ENCODE measurements at places on chromosomes 4 and X. TPM values are rescaled to one million over a fixed set of nuclear protein-coding genes. Genes with fewer than 3 reads are reported as not detected.

GRCh38 chr4:71221510-71222466 is 117.0 kb upstream of the SLC4A4 start:
- H3K4me3 ChIP-seq, result no peak overlapping the region
- no peaks in the 10 kb centered on the region for H3K27me3 ChIP-seq
- no peak for DNase-seq
- H3K36me3 ChIP-seq, result peaks cover 3% of the 10 kb centered on the region
- no peak overlapping the region for H3K27ac ChIP-seq

GRCh38 chr4:40182001-40182400 is 14.8 kb upstream of the RHOH start:
- H3K36me3 ChIP-seq, result no peaks in the 10 kb centered on the region
- H3K4me3 ChIP-seq, result no peak overlapping the region
- peaks cover 5% of the 10 kb centered on the region for H3K4me1 ChIP-seq
- no peak overlapping the region for H3K27ac ChIP-seq
- no peak for DNase-seq

GRCh38 chrX:44020693-44021092 is 47.5 kb upstream of the NDP start:
- no peaks in the 10 kb centered on the region for H3K4me1 ChIP-seq
- no peak for DNase-seq
- H3K27ac ChIP-seq, result no peak overlapping the region
- no peak overlapping the region for H3K4me3 ChIP-seq
- no peaks in the 10 kb centered on the region for H3K27me3 ChIP-seq

DNA sequence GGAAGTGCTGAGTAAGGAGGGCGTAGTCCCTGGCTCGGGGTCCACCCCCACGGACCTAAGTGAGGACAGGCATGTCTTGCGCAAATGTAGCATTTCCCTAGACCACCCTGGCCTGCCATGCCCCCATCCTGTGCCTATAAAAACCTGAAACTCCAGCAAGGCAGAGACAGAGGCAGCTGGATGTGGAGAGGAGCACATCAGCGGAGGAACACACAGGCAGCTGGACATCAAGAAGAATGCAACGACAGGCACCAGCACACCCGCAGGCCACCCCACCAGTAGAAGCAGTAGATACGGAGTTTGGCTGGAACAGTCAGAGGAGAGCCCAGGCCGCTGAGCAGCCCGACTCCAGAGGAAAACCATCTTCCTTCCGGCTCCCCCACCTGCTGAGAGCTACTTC is 345.9 kb downstream of the FSTL5 start:
- H3K4me1 ChIP-seq, result no peaks in the 10 kb centered on the region
- DNase-seq, result no peak
- H3K36me3 ChIP-seq, result peaks cover 2% of the 10 kb centered on the region

GRCh38 chrX:33339219-33339618 is 127.9 kb upstream of the DMD start:
- H3K4me3 ChIP-seq, result no peak overlapping the region
- H3K27ac ChIP-seq, result no peak overlapping the region

ANTXR2 gene
- total RNA-seq, result 36.7 TPM

WNK3 gene
- 30.7 TPM for total RNA-seq

GRCh38 chr4:77104791-77105540 is 29.2 kb upstream of the CCNI start:
- H3K4me1 ChIP-seq, result no peaks in the 10 kb centered on the region
- no peak overlapping the region for H3K27ac ChIP-seq
- no peak for DNase-seq
- no peaks in the 10 kb centered on the region for H3K27me3 ChIP-seq
- H3K36me3 ChIP-seq, result no peaks in the 10 kb centered on the region
- H3K4me3 ChIP-seq, result no peak overlapping the region

- no peak overlapping the region for H3K4me3 ChIP-seq
- DNase-seq, result no peak
- peaks cover 13% of the 10 kb centered on the region for H3K4me1 ChIP-seq
- no peaks in the 10 kb centered on the region for H3K27me3 ChIP-seq
- no peaks in the 10 kb centered on the region for H3K36me3 ChIP-seq
Measured at GRCh38 chr4:158197194-158197776, 13.0 kb upstream of the TMEM144 start.

DNA sequence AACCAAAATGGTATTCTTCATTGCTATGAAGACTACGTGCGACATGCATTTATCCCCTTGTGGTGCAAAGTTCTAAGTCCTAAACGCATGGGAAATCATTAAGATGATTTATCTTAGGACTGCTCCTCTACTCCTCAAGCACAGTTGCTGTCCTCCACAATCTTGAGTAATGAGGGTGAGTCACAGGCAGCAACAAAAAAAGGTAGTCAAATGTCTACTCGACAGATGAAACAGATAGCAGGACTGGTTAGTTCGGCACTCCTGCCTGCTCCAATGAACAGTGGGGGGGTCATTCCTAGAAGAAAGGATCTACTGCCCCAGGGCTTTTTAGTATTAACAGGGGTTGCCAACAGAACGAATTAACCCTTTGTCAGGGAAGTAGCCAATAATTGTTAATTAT is 233.7 kb upstream of the FGF13 start:
- H3K27ac ChIP-seq, result no peak overlapping the region
- H3K4me3 ChIP-seq, result no peak overlapping the region
- peaks cover 7% of the 10 kb centered on the region for H3K36me3 ChIP-seq
- DNase-seq, result no peak

GRCh38 chrX:110733166-110733565 is 62.5 kb downstream of the CHRDL1 start:
- no peak overlapping the region for H3K4me3 ChIP-seq
- no peaks in the 10 kb centered on the region for H3K36me3 ChIP-seq
- H3K27me3 ChIP-seq, result no peaks in the 10 kb centered on the region
- H3K27ac ChIP-seq, result no peak overlapping the region

DNA sequence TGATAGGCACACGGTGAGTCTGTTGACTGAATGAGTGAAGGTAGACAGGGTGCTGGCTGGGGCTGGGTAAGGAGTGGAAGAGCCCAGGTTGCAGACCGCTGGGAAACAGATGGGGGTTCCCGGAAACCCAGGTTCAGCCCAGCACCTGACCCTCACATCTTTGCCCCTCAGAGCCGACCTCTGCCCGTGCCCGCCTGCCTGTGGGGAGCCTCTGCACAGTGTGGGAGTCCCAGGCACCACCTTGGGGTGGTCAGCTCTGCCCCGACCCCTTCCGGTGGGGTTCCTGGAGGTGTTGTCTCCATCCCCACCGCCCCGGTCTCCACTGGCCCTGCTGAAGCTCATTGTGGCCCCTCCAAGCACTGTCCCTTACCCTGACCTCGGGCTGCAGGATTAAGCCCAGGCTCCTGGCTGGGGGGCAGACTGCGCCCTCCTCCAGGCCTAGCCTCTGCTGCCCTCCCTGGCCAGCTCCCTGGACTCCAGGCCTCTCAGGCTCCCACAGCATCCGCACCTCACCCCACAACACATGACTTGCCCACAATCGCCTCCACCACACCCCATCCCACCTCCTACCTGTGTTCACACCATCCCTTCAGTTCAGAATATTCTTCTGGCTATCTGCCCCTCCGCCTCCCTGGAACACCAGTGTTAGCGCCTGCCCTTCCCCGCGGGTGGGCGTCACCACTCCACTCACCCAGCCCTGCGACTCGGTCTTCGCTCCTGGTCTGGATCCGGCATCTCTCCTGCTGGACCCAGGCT is 21.4 kb downstream of the HMX1 start:
- no peaks in the 10 kb centered on the region for H3K4me1 ChIP-seq
- peaks cover 77% of the 10 kb centered on the region for H3K27me3 ChIP-seq
- H3K4me3 ChIP-seq, result no peak overlapping the region

TCEAL8 gene
- 61.2 TPM for total RNA-seq

- peaks cover 3% of the 10 kb centered on the region for H3K4me1 ChIP-seq
- no peak overlapping the region for H3K27ac ChIP-seq
- peaks cover 15% of the 10 kb centered on the region for H3K36me3 ChIP-seq
- DNase-seq, result no peak
- H3K27me3 ChIP-seq, result no peaks in the 10 kb centered on the region
Measured at GRCh38 chrX:75603833-75604232, 81.0 kb upstream of the ZDHHC15 start.

GRCh38 chr4:177706916-177707315 is 264.7 kb upstream of the AGA start:
- no peak overlapping the region for H3K27ac ChIP-seq
- H3K4me3 ChIP-seq, result no peak overlapping the region
- no peaks in the 10 kb centered on the region for H3K4me1 ChIP-seq
- no peak for DNase-seq
- no peaks in the 10 kb centered on the region for H3K36me3 ChIP-seq

PARM1 gene
- 0.73 TPM for total RNA-seq

DNA sequence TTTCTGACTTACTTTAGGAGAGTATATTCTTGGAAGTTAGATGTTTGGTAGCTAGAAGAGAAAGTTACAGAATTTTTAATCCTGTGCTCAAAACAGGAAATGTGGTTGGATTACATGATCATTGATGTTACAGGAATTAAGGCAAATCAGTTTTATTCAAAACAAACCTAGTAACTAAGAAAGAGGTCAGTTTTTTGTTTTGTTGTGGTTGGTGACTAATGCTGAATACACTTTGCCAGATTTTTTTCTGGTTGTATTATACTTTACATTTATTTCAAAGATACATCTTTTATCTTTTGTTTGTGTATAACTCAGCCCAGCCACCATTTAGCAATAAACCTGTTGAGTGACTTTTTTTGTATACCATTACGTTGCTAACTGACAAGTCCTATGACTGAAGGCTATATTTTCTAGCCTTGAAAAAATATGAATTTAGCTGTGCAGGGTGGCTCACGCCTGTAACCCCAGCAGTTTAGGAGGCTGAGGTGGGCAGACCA is 116.7 kb downstream of the KLHL8 start:
- no peak overlapping the region for H3K27ac ChIP-seq
- H3K36me3 ChIP-seq, result peaks cover 5% of the 10 kb centered on the region
- H3K4me1 ChIP-seq, result peaks cover 17% of the 10 kb centered on the region
- H3K27me3 ChIP-seq, result no peaks in the 10 kb centered on the region

DNA sequence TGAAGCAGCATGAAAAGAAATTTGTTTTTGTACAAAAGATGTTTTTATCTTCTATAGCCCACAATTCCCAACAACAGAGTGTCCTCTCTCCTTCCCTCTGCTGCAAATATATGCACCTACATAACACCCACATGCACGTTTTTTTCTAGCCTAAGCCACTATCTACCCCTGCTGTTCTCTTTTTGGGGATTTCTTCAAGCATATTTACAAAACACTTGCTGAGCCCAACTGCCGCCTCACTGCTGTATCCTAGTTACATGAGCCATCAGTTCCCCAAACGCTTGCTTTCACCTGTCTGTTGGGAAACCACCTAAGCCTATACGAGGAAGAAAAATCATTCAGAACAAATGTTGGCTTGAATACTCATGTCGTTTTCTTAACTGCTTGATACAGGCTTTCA is 127.2 kb downstream of the CHRNA9 start:
- no peaks in the 10 kb centered on the region for H3K27me3 ChIP-seq
- no peak for DNase-seq
- no peak overlapping the region for H3K27ac ChIP-seq
- no peak overlapping the region for H3K4me3 ChIP-seq

- no peaks in the 10 kb centered on the region for H3K27me3 ChIP-seq
- no peak for DNase-seq
- H3K4me3 ChIP-seq, result no peak overlapping the region
Measured at GRCh38 chr4:136390824-136391223, 1141.5 kb downstream of the PCDH18 start.

- no peak within 1 kb of the TSS for H3K4me3 ChIP-seq
- no peaks in the 10 kb centered on the region for H3K27me3 ChIP-seq
- H3K27ac ChIP-seq, result no peak within 1 kb of the TSS
Measured at GRCh38 chrX:71618303-71618721, at the start of gene CXCR3. TSS of gene CXCR3 (minus strand) at chrX:71618511. CDS start at chrX:71618449, 62 bp downstream.

DNA sequence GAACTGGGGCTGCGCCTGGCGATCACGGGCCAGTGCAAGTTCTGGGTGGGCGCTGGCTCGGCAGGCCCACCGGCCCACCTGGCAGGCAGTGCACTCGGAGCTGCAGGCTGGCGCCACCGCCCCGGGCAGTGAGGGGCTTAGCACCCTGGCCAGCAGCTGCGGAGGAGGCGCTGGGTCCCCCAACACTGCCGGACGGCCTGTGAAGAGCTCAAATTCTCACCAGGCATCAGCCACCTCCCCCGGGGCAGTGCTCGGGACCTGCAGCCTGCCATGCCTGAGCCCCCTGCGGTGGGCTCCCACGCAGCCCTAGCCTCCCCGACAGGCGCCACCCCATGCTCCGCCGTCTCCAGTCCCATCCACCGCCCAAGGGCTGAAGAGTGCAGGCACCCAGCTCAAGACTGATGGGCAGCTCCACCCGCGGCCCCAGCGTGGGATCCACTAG is 7.1 kb upstream of the ZNF330 start:
- no peak for DNase-seq
- no peak overlapping the region for H3K4me3 ChIP-seq
- H3K27ac ChIP-seq, result no peak overlapping the region
- no peaks in the 10 kb centered on the region for H3K36me3 ChIP-seq
- no peaks in the 10 kb centered on the region for H3K27me3 ChIP-seq

DNA sequence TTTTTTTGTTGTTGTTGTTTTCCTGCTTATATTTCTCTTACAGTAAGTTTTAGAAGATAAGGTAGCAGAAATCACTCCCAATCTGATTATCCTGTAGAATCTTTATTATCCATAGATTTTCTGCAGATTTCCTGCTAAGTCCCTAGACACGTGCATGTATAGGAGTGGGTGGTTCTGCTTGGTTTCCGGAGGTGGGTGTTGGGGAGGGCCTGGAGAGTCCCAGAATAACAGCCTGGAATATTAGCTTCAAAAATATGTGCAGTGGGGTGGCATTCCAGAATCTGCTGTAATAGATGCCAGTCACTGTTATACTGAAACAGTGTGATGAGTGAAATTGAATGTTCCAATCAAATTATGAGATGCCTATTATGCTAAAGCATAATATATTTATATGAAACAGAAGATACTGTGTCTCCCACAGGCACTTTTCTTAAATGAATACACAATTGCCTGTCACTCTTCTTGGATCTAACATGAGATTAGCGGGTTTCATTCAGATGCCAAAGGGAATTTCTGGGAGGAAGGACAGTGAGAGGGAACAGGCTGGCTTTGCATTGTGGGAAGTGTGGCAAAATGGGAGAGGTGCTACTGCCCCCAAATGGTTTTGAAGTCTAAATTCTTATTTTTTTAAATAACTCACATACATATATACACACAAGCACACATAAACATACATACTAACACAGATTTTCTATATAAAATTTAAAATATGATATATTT is 37.6 kb downstream of the C4orf50 start:
- no peak overlapping the region for H3K27ac ChIP-seq
- no peaks in the 10 kb centered on the region for H3K36me3 ChIP-seq
- H3K27me3 ChIP-seq, result peaks cover 47% of the 10 kb centered on the region
- H3K4me1 ChIP-seq, result no peaks in the 10 kb centered on the region
- no peak overlapping the region for H3K4me3 ChIP-seq

DNA sequence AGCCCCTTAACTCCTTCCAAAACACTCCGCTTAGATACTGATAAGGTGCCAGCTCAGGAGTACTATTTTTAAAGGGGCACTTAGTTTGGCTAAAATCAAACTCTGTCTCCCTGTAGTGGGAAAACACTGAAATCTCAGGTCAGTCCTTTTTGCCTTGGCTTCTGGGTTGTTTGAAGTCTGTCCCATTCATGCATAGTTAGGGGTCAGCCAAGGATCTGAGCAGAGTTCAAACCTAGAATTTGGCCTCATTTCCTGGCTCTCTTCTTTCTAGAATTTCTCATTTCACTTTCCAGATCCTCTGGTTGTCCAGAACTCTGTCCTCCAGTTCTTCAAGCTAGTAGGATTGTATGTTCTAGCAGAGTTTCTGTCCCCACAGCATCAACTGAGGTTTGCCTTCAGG is 31.5 kb downstream of the NAT8L start:
- no peaks in the 10 kb centered on the region for H3K27me3 ChIP-seq
- H3K4me3 ChIP-seq, result no peak overlapping the region
- no peaks in the 10 kb centered on the region for H3K36me3 ChIP-seq
- peaks cover 53% of the 10 kb centered on the region for H3K4me1 ChIP-seq

EXOC1L gene
- total RNA-seq, result not detected
